NCI-H1048 (cell line): ENCODE measurements at places on chromosomes 7 and 10.

- no peak for DNase-seq
Measured at GRCh38 chr10:69748621-69749020, 53.1 kb upstream of the COL13A1 start.

- DNase-seq, result no peak
Measured at GRCh38 chr7:2903682-2904162, 59.6 kb upstream of the GNA12 start.

- DNase-seq, result no peak
Measured at GRCh38 chr10:5552376-5553321, 27.9 kb downstream of the CALML3 start.

DNA sequence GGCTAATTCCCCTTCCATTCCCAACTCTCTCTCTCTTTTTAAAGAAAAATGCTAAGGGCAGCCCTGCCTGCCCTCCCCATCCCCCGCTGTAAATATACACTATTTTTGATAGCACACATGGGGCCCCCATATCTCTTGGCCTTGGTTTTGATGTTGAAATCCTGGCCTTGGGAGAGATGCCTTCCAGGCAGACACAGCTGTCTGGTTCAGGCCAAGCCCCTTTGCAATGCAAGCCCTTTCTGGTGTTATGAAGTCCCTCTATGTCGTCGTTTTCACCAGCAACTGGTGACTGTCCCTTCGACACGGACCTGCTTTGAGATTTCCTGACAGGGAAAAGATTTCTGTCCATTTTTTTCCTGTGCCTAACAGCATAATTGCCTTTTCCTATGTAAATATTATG lies 3.0 kb downstream of the ADRA2A start:
- no peak for DNase-seq

DNA sequence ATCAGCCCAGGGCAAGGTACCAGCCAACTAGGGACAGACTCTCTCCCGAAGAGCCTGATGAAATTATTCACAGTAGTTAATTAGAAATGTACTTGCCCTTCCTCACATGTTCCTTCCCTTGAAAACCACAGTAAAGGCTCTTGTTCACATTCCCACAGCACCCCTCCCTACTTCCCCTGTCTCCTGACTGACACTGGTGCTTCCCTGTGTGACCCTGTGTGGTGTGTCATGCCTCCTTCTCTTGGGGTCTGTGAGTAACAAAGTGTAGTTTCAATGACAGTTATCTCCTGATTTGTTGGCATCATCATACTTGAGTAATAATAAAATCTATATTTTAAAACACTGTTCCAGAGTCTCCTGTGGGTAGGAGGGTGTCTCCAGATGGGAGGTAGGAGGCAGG lies 209.7 kb downstream of the ABCA13 start:
- DNase-seq, result no peak
